ENCODE measurements at places on chromosomes 7 and 10. TPM values are rescaled to one million over a fixed set of nuclear protein-coding genes. Genes with fewer than 3 reads are reported as not detected.

- DNase-seq, result no peak
Observed at GRCh38 chr7:143073556-143073955, 21.4 kb downstream of the OR6V1 start.

DNA sequence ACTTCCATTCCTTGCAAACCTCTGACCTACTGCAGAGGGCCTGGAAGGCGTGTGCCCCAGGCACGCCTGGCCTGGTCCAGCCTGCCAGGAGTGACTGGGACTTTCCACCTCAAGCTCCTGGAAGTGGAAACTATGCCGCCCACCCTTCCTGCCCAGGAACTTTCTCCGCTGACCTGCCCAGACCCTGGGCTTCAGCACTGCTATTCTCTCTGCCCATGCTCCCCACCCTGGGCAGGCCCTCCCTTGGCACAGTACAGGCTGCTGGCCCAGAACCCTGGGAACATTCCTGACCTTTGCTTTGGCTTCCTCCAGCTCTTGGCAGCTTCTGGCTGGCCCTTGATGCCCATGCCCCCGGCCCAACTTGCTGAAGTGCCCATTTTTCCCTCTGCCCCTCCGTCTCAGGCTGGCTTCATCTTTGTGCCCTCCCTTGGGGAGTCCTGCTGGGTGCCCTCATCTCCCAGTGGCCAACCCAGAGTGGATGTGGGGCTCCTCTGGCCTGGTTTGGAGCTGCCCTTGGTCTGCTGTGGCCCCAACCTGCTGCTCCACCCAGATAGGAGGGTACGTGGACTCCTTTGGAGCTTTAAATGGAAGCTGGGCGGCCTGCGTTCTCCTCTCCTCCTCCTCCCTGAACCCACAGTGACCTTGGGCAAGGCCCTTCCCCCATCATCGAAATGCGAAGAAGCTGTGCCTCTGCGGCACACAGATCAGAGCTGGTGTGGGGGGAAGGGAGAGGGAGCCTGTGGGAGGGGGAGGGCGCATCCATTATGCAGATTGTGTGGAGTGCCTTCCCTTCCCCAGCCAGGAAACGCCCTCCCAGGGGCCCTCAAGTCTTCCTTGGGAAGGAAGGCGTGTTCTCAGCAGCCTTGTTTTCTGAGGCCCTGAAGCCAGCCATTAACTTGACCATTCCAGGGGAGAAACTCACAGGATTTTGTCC is 3.4 kb downstream of the MMRN2 start:
- no peak for DNase-seq

- no peak for DNase-seq
Observed at GRCh38 chr7:120274482-120274881, 1.5 kb downstream of the KCND2 start.

AZGP1 gene
- not detected for total RNA-seq

CDNF gene
- 0.67 TPM for total RNA-seq

Measured in activated T-helper 2 cell treated with anti-CD3 and anti-CD28 coated beads, Interferon-gamma antibody, Interleukin-2, Interleukin-4, amounts not matched to agents 10 μg/mL and 5 μg/mL and 100 μg/mL, durations not matched to agents 14 hours and 24 hours and 36 hours (primary cell).